ENCODE measurements at places on chromosomes 3 and 15.

DNA sequence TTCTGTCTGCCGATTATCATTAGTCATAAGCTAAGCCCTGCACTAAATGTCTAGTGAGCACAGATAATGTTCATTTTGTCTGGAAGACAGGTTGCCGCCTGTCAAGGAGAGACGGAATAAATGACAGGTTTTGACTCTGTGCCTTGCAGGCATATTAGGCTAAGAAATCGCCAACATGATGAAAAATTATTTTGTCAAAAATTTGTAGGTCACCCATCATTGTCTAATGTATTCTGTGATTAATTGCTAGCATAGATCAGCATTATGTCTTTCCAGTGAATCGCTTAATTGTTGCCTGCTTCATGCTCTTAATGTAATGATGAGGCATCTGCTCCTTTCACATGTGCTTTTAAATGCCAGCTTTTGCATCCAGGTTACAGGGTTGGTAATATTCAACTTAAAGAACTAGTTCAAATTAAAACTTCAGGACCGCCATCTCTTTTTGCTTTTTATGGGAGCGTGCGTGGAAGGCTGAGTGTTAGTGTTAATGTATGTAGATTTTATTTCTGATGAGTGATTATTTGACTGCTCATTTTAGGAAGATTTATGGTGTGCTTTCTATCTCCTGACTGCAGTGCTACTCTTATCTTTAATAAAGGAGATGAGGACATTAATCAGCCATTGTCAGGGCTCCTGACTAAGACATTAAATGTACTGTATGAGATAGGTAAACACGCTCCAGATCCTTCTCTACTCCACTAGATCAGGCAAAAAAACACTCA, 120.8 kb upstream of the MEIS2 start:
- DNase-seq, result no peak

- DNase-seq, result no peak
These were observed 262.5 kb downstream of the SCAPER start for GRCh38 chr15:76642671-76643070.

GRCh38 chr3:158488670-158489069, 82.3 kb upstream of the MLF1 start:
- DNase-seq, result no peak

DNA sequence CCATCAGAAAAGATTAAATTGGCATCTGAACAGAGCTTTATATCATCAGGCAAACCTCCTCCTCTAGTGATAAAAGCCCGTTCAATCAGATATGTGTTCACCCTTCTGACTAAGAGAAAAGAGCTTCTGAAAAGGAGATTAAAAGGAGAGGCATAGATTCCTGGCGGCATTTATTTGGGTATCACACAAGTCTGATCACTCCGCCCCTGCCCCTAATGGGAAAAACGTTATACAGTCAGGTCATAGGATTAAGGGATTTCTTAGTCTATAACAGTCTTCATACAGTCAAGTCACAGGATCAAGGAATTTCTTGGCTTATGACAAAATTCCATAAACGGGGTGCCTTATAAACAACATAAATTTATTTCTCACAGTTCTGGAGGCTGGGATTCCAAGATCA, 295.4 kb upstream of the SATB1 start:
- no peak for DNase-seq

GRCh38 chr3:9397906-9398699, 688 bp downstream of the SETD5 start:
- peak; percentile 24 for DNase-seq

DNA sequence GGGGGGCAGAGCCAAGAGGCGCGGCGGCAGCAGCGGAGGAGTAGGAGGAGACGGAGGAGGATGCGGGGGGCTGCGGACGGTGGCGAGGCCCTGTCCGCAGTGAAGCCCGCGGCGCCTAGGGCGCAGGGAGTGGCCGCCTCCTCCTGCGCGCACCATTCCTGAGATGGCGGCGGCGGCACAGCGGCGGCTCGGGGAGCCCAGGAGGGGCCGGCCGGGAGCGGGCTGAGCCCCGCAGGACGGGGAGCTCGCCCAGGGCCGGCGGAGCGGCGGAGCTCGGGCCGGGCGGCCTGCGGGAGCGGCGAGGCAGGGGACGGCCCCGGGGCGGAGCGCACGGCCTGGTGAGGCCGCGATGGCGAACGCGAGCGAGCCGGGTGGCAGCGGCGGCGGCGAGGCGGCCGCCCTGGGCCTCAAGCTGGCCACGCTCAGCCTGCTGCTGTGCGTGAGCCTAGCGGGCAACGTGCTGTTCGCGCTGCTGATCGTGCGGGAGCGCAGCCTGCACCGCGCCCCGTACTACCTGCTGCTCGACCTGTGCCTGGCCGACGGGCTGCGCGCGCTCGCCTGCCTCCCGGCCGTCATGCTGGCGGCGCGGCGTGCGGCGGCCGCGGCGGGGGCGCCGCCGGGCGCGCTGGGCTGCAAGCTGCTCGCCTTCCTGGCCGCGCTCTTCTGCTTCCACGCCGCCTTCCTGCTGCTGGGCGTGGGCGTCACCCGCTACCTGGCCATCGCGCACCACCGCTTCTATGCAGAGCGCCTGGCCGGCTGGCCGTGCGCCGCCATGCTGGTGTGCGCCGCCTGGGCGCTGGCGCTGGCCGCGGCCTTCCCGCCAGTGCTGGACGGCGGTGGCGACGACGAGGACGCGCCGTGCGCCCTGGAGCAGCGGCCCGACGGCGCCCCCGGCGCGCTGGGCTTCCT, at the start of gene GPR27:
Gene GPR27, plus strand, starts transcription at position 155 of the 909 bp plus-strand sequence. Its CDS starts 195 bp downstream, at position 350.
- no peak for DNase-seq

DNA sequence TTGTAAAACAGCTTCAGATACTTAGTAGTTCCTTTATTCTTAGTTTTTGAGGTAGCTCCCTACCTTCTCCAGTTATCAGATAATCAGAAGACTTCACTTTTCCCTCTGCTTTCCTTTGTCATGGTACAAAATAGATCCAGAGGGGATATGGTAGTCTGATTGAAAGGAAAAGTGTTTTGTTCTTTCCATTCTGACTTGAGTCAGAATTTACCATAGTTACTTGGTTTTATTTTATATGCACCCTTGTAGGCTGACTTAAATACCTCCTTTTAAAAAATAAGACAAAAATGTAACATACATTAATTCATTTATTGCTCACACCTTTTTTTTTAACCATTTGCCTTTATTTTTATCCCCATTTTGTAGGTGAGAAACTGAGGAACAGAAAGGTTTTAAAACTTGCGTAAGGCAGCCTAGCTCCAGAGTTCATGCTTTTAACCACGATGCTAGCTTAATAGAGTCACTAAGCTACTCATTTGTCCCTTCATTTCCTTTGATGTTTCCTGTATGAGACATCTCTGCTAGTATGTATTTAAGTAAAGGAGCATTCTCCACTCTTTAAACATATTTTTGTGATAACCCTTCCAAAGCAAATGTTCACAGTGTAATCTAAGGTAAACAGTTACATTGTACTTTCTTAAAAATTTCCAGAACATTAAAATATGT, 187.5 kb downstream of the KLHL25 start:
- no peak for DNase-seq

GRCh38 chr3:134014270-134014669, 15.5 kb downstream of the SLCO2A1 start:
- DNase-seq, result no peak

DNA sequence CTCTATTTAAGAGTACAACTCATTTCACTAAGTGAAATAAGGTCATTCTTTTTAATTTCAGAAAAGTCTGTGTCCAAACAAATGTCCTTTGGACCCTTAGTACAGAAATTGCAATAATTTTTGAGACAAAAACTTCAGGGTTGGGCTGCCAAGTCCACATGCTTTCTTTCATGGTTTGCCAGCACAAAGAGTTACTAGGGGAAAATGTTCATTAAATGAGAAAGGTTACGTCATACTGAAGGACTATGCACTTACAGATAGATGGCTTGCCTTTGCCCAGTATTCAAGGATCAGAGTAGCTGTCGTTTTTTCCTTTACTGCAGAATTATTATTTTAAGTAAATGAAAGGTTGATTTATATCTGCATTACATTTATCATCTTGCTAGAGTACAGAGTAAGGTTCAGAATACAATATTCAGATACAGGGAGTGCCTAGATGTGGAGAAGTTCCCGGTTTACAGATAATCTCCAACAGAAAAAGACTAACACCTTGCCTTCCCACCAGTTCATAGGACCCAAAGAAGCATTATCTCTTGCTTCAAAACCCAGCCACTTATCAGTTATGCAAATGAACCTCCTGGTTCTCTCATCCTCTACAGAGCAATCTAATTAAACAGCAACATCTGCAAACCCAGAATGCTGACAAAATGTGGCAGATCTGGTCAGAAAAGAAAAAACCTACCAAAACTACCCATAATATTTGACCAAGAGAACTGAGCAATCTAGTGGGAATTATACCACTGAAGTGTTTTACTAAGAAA, 179.3 kb downstream of the FRMD5 start:
- DNase-seq, result no peak

DNA sequence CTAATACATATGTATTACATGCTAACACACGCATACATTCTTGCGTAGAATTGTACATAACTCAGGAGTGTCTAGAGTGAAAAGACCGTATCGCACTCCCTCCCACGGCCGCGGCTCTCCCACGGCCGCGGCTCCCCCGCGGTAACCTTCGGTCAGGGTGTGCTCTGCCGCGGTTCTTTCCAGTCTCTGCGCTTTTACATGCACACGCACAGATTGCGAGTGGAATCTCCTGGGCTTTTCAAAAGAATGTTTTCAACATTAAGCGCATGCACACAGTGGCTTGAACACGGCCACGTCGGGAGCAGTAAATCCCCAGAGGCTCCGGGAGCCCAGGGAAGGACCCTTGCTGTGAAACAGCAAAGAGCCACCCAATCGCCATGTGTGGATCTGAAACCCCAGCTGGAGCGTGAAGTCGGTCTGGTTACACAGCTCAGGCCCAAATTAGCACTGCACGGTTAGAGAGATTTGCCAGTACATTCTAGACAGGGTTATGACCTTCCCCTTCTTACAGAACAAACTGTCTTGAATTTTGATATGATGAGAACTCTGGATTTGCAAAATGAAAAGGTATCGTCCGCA, 805 bp upstream of the RGMA start:
- no peak for DNase-seq

DNA sequence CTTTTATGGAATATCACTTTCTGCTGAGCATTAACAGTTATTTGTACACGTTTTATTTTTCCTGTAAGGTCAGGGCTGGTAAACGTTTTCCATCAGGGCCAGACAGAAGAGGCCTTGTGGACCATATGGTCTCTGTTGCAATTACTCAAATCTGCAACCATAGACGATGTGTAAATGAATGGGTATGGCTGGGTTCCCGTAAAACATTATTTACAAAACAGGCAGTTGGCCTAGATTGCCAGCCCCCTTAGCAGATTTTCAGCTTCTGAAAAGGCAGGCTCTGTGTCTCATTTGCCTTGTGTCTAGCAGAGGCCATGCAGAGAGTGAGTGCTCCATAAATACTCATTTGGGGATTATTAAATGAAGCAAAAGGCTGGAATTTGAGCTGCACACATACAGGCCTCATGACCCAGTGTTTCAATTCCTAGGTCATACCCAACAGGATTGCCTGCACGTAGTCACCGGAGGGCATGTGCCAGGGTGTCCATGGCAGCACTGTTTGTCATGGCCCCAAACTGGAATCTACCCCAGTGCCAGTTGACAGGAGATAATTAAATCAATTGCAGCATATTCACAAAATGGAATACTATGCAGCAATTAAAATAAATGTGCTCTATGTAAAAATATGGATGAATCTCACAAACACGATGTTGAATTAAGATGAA, 51.3 kb downstream of the GPD1L start:
- no peak for DNase-seq

- no peak for DNase-seq
These were observed 168.8 kb upstream of the TTC14 start for GRCh38 chr3:180433152-180433551.

DNA sequence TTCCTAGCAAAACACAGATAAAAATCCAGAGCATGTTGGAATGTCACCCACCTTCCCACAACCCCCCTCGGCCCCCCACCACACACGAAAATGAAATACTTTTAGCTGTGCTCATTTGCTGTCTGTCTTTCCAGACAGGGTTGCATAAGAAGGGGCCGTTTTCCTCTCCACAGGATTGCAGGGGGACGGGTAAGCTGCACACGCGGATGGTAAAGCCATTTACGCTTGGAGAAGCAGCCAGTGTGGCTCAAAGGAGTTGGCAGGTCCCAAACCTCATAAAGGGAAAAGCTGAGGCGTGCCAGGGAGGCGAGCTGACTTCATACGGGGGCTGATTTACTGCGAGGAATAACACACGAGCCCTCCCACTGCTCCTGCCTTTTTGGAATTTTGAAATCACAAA, 47.4 kb upstream of the ITGA11 start:
- DNase-seq, result no peak

GRCh38 chr3:23199649-23200048, 3.5 kb upstream of the UBE2E2 start:
- no peak for DNase-seq

DNA sequence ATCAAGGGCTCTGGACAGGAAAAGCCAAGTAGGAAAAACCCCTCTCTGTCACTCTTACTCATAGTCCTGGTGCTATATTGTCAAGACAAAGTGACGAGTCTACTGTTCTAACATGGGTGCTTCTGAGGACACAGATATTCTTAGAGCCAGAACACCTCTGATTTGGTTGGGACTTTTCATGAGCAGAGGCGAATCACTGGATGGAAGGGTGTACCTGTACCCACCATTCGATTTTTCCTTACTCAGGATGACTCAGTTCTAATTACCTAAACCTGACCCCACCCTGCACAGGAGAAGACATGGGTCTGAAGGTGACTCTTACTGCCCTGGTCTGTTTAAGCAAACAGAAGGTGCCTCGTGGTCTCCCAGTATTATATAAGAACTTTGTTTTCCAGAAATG, 58.5 kb downstream of the ABCC5 start:
- DNase-seq, result no peak

DNA sequence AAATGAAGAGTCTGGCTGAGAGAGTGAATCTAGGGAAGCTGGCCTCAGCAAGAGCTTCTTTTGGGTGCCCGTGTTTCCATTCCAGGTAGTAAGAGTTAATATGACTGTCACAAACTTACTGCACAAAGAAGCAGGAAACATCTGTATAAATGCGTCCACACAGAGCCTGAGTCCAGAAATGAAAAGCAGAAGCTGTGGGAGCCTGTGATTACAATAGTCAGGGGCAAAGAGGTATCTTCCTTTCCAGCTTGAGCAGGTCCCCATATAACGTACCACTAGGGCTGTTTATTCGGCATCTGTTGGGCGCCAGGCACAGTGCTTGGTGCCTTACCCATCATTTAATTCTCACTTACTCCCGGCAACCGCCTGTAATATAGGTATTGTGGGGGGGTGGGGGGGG, 40.5 kb upstream of the B3GNT5 start:
- DNase-seq, result no peak

GRCh38 chr3:189720736-189721417, 89.7 kb downstream of the TP63 start:
- no peak for DNase-seq

DNA sequence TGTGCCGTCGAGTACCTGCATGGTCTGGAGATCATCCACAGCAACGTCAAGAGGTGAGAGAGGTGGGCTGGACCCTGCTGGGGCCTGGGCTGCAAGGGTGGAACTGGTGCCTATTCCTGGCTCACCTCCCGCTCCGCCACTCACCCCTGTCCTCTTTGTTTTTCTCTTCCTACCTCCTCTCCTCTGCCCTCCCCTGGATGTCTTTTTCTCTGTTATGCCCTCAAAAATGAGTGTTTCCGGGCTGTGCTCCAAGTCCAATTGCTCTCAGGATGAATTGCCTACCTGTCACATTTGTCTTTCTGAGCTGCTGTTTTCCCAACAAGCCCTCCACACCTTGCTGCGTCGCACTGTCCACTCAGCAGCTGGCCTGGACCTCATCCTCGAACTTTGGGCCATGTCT, 28.5 kb upstream of the TATDN2 start:
- DNase-seq, result no peak

GRCh38 chr3:14533457-14533958, 6.6 kb downstream of the GRIP2 start:
- no peak for DNase-seq

Data from GM10248 (cell line).